ENCODE measurements at places on chromosomes 1 and 21.
A peak's percentile ranks its signal among the peaks of the same experiment; 100 is the strongest.

- DNase-seq, result no peak
Measured at GRCh38 chr1:87450615-87451209, 122.0 kb downstream of the LMO4 start.

GRCh38 chr1:236494082-236494481 is 29.7 kb upstream of the LGALS8 start:
- no peak for DNase-seq

GRCh38 chr1:118291661-118292060 is 106.6 kb upstream of the SPAG17 start:
- no peak for DNase-seq

GRCh38 chr1:155859881-155860871 is 809 bp downstream of the SYT11 start:
- peak; percentile 37 for DNase-seq

GRCh38 chr1:230351983-230352382 is 74.1 kb downstream of the PGBD5 start:
- no peak for DNase-seq

DNA sequence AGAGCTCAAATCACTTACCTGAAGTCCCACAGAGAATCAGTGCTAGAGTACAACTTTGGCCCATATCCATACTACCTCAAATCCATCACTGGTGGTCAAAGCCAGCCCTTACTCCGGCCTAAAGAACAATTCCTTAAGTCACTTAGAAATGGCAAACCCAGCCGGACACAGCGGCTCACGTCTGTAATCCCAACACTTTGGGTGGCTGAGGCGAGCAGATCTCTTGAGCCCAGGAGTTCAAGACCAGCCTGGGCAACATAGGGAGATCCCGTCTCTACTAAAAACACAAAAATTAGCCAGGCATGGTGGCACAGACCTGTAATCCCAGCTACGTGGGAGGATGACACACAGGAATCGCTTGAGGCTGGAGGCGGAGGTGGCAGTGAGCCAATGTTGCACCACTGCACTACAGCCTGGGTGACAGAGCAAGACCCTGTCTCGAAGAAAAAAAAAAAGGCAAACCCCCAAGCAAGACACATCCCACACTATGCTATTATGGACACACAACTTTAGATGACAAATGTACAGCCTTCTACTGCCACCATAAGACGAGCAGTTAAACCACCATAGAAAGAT is 24.0 kb downstream of the NPHP4 start:
- DNase-seq, result no peak

- no peak for DNase-seq
Measured at GRCh38 chr1:97919585-97920261, 1.1 kb downstream of the DPYD start.

GRCh38 chr1:220776720-220777326 is 9.9 kb upstream of the MTARC1 start:
- peak; percentile 50 for DNase-seq

DNA sequence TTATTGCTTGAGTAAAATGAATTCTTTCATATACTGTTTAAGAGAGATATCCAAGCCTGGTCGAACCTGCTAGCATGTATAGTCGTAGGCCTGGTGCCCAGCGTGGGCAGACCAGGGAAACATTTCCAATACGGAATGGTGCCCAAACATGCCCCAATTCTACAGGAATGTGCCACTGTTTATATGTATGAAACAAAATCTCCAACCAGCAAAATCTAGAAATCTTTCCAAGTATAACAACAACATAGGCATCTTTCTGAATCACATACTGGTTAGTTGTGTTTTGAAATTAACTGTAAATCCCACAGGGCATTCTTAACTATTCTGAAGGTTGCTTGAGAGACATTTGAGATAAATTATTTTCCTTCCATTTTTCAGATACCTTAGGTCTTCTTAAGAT is 17.0 kb upstream of the ABCD3 start:
- no peak for DNase-seq

DNA sequence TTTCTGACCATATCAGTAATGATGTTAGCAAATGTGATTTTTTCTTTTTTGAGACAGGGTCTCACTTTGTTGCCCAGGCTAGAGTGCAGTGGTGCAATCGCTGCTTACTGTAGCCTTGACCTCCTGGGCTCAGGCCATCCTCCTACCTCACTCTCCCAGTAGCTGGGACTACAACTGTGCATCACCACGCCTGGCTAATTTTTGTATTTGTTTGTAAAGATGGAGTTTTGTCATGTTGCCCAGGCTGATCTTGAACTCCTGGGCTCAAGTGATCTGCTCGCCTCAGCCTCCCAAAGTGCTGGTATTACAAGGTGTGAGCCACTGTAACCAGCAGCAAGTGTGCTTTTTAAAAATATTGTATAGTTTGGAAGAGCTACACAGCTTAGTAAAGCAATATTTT is 4.1 kb upstream of the CFAP107 start:
- no peak for DNase-seq

DNA sequence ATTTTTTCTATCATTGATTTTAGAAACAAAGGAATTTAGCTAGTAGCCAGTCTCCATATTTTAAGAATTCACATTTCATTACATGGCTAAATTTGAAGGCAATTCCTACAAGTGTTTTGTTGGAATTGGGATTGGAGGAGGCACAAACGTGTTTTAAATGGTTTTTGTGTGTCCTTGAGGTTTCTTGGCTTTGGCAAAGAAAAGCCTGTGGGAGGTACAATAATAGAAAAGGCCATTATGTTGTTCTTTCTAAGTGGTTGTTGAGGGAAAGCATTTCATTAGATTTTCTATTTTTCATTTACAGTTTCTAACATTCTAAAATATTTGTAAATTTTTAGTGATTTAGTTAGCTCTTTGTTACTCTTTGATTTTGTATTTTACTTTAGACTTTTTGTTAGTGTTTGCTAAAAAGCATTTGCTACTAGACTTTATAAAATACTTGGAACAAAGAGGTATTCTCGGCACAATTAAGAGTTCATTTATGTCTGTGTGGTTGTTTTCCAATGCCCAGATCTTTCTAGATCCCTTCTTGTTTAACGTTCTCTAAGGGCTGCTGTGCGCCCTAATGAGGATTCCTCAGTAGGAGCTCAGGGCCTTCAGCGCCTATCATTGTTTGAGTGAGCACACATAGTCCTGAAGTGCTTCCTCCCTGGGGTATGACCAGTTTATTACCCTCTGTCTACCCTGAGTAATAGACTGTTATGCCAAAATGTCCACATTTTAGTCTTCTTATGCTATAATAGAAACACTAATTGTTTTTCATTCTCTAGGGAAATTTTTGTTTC is 70.0 kb upstream of the KIAA1614 start:
- no peak for DNase-seq

GRCh38 chr1:178566187-178566586 is 53.3 kb downstream of the TEX35 start:
- DNase-seq, result no peak

DNA sequence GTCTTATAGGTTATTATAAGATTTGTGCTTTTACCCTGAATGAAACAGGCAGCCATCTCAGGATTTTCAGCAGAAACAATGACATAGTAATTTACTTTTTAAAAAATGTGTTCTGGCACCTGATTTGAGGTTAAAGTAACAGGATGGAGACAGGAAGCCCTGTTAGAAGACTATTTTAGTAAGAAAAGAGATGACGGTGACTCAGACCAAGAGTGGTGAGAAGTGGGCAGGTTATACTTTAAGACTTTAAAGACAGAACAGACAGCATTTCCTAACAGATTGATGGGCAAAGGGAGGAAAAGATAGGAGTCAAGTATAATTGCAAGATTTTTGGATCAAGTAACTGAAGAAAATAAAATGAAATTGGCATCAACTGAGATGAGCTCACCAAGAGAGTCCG is 436.8 kb upstream of the NR5A2 start:
- DNase-seq, result no peak

DNA sequence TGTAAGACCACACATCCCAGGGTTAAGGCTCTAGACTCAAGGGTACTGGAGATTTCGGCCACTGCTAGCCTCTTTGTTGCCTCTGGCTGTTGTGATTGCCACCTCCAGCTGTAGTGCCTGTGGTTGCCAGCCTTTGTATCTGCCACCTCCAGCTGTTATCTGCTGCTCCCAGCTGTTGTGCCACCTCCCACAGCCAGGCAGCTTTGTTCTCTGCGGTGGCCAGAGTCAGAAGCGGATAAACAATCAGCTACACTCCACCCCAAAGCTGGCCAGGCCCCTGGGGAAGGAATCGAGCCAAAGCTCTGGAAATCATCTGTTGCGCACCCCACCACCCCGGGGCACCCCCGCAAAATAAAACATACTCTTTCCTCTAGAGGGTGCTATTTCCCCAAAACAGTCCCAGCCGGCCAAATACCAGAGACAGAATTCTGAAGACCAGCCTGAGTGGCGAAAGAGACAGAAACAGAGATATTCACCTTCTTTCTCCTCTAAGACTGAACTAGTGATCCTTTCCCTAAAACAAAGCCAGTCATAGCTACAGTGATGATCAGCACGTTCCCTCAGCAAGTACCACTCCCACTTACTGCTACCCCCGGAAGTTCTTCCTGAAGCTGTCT is 14.8 kb upstream of the PIGM start:
- no peak for DNase-seq

GRCh38 chr1:90162216-90162615 is 167.3 kb downstream of the ZNF326 start:
- no peak for DNase-seq

GRCh38 chr1:98692482-98692881 is 31.0 kb downstream of the SNX7 start:
- no peak for DNase-seq

GRCh38 chr1:204418174-204419063 is 6.8 kb upstream of the PPP1R15B start:
- no peak for DNase-seq

- no peak for DNase-seq
Measured at GRCh38 chr1:16120940-16121410, 34.9 kb downstream of the EPHA2 start.

DNA sequence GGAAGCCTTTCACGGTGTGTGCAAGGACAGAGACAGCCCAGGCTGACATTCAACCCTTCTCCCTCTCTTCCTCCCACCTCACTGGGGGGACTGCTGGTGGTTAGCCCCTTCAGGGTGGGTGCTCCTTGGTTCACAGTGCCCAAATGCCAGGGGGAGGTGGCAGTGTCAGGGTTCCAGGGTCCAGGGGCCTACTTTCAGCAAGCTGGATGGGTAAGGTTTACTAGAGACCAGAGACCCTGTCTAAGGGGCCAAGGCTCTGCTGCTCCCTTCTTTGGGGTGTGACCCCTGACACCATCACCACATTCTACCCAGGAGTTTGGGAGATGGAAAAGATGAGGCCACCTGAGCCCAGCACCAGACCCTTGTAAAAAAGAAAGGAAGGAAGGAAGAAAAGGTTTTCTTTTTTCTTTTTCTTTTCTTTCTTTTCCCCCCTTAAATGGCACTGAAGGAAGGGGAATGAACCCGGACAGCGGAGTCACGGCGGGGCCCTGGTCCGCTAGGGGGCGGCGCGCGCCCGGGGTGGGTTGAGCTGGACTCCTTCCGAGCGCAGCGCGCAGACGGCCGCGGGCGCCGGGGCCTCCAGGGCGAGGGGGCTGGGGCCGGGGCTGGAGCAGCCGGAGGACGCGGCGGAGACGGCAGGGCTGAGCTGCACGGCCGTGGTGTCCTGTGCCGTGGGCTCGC is 18.8 kb downstream of the KNCN start:
- DNase-seq, result peak; percentile 64

DNA sequence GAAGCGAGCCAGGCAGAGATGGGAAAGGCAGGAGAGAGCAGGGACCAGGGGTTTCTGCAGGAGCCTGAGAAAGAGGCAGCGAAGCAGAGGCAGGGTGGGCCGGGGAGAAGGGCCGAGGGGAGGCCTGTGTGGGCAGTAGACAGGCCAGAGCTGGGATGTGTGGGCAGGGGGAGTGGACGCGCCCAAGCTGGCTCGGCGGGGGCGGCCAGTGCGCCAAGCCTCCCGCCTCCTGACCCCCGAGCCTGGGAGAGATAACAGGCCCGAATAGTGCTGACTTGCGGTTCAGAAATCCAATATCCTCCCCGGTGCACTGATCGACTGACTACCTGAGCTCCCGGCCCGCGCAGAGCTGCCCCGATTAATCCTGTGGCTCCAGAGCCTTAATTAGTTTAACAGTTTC is 41.9 kb downstream of the AHDC1 start:
- DNase-seq, result no peak

GRCh38 chr1:205576011-205576410 is 55.8 kb downstream of the ELK4 start:
- no peak for DNase-seq

DNA sequence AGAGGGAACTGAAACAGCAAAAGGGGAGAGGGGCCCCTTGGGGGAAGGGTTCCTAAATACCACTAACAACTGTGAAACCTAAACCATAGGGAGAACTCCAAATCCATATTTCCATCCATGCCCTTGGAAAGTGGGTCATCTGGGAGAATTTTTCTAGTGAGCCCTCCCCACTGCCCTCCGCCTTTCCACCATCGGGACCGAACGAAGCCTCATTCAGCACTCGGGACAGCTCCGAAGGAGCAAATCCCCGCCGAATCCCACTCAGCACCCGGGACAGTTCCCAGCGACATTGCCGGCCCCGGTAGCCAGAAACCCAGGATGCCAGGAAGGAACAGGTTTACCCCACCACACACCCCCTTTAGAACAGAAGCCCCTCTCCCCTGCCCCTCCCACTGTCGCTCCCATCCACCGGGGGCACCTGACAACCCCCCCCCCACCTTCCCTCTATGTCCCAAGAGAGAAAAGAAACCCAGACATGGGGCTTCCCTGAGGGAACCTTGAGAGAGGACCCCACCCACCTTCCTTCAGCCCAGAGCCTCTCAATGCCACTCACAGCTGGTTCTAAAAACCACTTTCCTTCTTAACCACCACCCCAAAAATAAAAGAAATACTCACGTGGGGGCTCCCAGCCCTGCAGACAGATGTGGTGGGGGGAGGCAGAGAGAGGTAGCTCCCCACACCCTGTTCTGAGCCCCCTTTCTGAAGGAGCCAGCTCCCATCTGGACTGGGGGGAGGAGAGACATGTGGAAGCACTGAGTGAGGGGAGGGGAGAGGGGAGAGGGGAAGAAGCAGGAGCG is 4.5 kb downstream of the DLGAP3 start:
- DNase-seq, result peak; percentile 43

DNA sequence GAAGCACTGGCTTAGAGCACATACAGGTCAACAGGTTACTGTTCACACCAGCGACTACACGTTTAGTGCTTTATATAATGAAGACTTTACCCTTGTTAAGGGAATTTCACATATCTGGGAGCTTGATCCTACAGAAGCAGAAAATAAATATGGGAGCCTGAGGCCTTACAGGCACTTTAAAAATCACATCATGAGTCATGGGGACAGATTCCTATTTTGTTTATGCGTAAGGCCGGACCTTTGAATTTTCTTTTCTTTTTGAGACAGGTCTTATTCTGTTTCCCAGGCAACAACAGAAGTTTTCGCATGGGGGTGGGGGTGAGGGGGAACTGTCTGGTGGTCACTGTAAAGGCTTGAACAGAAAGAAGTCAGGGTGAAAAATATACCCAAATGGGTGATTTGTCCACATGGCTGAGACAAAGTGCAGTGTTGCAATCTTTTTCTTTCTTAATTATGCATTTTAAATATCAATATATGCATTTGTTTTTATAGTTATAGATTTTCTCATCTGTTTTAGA is 276.7 kb downstream of the KCNH1 start:
- DNase-seq, result no peak

DNA sequence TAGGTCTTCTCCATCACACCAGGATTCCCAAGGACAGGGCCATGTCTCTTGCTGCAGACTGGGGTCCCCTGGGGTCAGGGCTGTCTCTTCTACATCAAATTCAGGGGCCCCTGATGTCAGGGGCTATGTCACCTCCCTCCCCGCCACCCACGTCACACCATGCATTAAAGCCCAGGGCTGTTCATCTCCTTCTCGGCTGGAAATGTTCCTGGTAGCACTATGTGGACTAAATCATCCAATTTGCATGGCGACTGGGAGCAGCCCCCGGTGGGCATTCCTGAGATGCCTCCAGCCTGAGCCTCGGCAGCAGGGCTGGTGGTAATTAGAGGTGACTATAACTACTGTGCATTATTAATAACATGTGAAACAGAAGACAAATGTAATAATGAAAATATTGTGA is 151.7 kb upstream of the HMGB4 start:
- DNase-seq, result no peak
